ENCODE measurements at places on chromosomes 12 and 14.

GRCh38 chr14:91405241-91405721 is 12.3 kb downstream of the CCDC88C start:
- no peak for DNase-seq

- DNase-seq, result no peak
Measured at GRCh38 chr12:46244273-46244915, 24.4 kb downstream of the SLC38A1 start.

DNA sequence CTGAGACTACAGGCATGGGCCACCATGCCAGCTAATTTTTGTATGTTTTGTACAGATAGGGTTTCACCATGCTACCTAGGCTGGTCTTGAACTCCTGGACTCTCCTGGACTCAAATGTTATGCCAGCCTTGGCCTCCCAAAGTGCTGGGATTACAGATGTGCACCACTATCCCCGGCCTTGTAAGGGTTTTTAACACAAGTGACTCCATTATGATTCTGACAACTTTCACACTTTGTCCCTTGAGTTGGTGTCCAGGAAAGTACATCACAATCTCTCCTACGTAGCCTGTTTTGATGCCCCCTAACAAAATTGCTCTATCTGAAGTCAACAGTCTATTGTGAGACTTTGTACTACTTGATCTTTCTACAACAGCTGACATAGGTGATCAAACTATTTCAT is 11.4 kb upstream of the METAP2 start:
- DNase-seq, result no peak

- no peak for DNase-seq
Measured at GRCh38 chr14:71467361-71467811, 464.8 kb upstream of the RGS6 start.

DNA sequence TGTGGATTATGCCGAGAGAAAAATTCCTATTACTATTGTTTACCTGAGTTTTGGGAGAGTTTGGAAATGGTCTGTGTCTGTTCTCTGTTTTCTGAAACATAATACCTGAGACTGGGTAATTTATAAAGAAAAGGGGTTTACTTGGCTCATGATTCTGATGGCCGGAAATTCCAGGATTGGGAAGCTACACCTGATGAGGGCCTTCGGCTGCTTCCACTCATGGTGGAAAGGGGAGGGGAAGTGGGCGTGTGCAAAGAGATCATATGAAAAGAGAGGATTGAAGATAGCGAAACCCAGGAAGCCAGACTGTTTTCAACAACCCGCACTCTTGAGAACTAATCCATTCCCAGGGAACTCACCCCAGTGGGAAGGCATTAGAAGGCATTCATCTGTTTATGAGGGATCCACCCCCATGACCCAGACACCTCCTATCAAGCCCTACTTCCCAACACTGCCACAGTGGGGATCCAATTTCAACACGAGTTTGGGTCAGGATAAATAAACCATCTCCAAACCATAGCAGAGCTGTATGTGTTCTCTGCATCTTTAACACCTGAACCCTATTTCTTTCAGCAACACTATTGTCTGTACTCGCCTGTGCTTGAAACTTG is 51.1 kb downstream of the APAF1 start:
- DNase-seq, result no peak

DNA sequence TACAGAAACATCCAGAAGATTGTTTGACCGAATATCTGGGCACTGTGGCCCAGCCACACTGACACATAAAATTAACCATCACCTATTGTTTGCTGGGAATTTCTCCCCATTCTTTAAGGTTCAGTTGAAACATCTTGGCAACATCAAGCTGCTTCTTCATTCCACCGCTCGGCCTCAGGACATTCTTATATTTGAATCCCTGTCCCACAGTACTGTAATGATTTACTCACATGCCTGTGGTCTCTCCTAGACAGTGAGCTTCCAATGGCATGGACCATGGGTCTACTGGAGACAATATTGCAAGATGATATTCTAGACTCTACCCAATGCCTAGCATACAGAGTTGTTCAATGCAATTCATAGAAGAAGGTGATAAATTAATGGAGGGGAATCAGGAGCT is 56.1 kb downstream of the EMP1 start:
- DNase-seq, result no peak

- DNase-seq, result no peak
Measured at GRCh38 chr14:63212776-63213500, 8.7 kb downstream of the RHOJ start.

DNA sequence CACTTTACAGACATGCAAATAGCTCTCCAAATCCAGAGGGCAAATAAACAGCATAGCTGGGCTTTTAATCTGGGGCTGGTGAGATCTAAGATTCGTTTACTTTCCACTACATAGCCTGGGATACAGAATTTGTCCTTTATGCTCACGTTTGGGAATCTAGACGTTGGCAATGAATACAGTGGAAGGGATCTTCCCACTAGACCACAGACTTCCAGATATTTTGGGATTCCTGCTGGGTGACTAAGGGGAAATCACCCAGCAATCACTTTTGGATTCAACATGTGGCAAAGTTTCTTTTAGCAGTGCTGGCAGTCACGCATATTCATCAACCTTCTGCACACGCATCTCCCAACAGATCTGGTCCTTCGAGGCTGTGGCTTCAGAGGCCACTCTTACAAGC is 23.5 kb downstream of the APPL2 start:
- no peak for DNase-seq

GRCh38 chr12:92847368-92847767 is 81.7 kb downstream of the EEA1 start:
- DNase-seq, result no peak

GRCh38 chr12:78220811-78221210 is 390.1 kb downstream of the NAV3 start:
- no peak for DNase-seq

DNA sequence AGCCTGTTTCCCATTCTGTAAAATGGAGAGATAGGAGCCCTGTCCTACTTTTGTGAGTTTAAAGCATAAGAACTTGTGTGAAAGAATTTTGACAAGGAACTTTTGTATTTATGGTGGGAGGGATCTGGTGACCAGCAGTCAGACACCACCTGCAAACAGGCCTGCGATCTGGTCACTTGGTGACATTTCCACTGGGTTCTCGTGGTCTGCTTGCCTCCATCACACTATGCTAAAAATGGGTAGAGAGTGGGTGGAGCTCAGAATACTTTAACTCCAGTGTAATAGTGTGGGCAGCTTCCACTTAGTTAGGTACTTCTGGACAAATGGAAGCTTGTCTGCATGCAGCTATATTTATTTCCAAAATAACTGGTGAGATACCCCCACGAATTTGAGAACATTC is 26.5 kb upstream of the PLXNC1 start:
- no peak for DNase-seq

GRCh38 chr12:109160433-109160832 is 44.0 kb downstream of the ACACB start:
- no peak for DNase-seq

DNA sequence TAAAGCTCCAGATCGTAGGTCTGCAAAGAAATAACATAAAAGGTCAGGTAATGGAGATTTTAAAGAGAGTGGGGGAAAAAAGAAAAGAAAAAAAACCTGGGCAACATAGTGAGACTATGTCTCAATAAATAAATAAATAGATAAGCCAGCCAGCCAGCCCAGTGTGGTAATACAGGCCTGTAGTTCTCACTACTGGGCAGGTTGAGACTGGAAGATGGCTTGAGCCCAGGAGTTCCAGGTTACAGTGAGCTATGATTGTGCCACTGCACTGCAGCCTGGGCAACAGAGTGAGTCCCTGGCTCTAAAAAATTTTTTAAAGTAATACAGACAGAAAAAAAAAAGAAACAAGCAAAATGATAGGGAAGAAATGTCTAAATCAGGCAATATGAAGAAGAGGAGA is 43.2 kb upstream of the BBS10 start:
- DNase-seq, result no peak

DNA sequence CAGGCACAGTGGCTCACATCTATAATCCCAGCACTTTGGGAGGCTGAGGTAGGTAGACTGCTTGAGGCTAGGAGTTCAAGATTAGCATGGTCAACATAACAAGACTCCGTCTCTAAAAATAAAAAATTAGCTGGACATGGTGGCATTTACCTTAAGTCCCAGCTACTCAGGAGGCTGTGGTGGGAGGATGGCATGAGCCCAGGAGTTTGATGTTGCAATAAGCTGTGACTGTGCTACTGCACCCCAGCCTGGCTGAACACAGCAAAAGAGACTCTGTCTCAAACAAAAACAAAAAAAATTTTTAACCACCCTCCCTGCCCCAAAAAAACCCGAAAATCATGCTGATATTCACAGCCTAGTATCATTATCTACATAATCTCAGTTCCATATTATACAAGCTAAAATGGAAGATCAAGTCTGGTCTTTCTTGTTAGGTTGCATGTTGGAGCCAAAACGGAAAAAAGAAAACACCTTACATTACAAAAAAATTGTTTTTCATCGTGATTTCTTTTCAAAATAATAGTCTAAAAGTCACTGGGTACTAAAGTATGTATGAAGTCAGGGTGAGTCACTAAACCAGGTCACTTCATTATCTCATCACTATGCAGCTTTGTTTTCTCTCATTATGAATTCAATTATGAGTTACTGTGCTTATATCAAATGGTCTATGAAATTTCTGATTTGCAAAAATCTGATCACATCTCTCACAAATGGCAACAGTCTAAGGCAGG is 13.8 kb downstream of the GXYLT1 start:
- DNase-seq, result peak; percentile 43

- no peak for DNase-seq
Measured at GRCh38 chr12:252636-253035, 10.0 kb downstream of the SLC6A13 start.

DNA sequence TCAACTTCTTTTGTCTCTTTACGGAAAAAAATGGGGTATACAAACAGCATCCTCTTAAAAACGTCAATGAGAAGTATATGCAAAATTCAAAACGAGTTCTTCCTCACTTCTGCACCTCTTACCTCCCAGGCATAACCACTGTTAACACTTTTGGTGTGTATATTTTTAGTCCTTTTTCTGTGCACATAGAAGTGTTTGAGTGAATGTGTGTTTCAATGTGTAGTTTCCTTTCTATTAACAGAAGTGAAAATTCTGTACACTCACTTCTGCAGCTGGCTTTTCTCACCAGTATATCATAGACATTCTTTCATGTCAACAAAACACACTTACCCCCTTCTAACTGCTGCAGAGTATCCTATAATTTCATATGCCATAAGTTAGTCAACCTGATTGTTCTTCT is 5.4 kb downstream of the UBR7 start:
- DNase-seq, result no peak

DNA sequence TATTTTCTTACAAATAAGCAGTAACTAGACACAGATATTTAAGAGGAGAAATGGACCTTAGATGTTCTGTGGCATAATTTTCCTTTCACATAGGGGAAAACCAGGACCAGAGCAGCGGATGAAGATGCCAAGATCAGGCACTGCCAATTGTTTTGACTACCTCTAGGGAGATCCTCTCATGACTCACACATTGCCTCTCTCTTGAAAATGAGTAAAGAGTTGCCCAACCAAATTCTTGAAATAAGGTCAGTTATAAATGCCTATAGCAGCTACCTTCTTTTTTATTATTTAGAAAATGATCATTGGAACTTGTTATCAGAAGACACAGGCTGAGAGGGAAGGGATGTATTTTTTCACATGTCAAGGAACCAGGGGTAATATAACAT is 263.4 kb upstream of the PLEKHG7 start:
- no peak for DNase-seq

DNA sequence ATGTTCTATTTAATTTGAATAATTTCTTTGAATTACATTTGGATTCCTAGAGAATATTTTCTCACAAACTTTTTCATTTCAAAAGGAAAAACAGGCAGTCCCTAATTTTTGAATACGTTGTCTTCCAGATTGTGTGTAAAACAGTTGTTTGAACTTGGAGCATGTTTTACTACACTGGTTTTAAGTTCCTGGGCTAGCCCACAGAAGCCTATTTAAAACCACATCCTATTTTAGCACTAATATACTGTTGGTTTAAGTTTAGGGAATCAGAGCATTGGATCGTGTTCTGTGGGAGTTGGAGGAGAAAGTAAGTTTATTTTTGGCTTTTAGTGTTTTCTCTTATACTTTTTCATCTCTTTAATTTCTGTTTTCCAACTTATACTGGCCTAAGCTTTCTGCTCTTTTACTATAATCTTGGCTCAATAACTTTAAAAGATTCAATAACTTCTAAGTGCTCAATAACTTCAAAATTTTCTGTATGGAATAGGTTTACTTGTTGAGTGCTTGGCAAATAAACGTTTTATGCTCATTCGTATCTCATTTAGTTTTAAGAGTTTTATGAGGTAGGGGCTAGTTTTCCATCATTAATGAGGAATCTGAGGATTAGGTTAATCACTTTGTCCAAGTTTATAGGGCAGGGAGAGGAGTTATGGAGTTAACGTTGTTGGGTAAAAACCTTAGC is 14.9 kb downstream of the LEMD3 start:
- no peak for DNase-seq

GRCh38 chr12:32183650-32184049 is 77.0 kb downstream of the BICD1 start:
- DNase-seq, result no peak

DNA sequence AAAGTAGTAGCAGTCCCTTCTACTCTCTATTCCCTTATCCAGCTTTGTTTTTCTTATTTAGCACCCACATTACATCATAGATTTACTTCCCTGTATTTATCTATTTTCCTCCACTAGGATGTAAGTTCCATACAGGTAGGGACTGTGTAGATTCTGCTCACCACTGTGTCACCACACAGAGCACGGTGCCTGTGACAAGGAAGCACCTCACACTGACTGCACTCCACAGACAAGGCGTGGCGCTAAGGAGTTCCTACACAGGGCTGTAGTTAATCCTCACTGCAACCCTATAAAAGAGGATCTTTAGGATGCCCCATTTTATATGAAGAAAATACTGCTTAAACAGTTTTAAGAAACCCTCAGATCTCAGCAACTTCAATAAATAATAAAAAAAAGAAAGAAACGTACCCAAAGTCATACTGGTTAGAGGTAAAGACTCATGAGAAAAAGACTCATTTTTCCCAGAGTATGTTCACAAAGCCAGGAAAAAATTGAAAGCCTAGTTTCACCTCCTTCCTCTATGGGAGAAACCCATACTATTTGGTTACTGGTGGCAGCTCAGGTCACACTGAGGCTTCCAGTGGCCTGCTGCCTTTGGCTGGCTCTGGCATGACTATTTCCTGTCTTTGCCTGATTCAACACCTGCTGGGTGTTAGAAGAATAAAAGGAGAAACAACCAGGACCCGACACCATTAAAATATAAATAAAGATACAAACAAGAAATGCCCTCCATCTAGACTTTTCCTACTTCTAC is 36.9 kb downstream of the RAD9B start:
- no peak for DNase-seq

DNA sequence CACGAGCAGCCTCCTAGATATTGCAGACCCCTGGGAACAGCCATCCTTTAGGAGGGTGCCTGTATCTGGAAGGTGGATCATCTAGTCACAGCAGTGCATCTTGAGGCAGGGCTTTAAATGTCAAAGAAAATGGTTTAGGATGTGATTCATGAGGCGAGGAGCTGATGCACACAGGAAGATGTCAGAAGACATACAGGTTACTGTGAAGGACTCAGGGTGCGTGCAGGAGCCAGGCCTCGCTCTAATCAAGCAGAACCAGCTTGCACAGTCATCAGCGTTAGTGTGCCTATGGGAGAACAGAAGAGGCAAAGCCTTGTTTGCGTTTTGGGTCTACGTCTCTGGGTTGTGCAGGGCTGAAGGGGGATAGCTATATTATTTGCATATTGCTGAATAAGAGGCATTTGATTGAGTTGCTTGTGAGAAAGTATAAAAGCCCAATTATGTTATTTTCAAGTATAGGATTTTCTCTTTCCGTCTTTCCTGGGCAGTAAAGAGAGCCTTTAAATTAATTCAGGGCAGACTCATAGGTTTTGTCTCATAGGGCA is 77.3 kb upstream of the RPH3A start:
- DNase-seq, result no peak

GRCh38 chr14:104681689-104682074 is 7.7 kb upstream of the INF2 start:
- peak; percentile 79 for DNase-seq

- no peak for DNase-seq
Measured at GRCh38 chr12:5912437-5913334, 32.4 kb downstream of the ANO2 start.

Measured in testis (tissue), 5 donors.